HFF-Myc (cell line): ENCODE measurements at places on chromosomes 11 and 22.

GRCh38 chr11:11677672-11678356 is 56.0 kb upstream of the GALNT18 start:
- DNase-seq, result no peak

- DNase-seq, result no peak
Measured at GRCh38 chr11:59436169-59436568, at the start of gene OR5A1. OR5A1 (plus strand) TSS chr11:59436469; CDS start chr11:59443169, 6,700 bp downstream.

DNA sequence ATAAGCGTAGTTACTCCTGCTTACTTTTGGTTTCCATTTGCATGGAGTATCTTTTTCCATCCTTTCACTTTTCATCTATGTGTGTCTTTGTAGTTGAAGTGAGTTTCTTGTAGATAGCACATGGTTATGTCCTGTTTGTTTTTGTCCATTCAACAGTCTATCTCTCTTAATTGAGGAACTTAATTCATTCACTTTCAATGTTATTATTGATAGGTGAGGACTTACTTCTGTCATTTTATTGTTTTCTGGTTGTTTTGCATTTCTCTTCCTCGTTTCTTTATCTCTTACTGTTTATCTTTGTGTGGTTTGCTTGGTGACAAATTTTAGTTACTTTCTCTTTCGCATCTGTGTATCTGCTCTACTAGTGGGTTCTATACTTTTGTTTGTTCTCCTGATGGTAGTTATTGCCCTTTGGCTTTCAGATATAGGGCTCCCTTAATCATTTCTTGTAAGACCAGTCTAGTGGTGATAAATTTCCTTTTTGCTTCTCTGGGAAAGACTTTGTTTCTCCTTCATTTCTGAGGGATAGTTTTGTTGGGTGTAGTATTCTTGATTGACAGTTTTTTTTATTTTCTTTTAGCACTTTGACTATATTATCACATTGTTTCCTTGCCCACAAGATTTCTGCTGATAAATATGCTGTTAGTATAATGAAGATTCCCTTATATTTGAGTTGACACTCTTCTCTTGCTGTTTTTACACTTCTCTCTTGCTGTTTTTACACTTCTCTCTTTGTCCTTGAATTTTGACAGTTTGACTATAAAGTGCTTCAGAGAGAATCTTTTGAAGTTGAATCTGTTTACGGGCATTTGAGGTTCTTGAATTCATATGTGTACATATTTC is 9.0 kb upstream of the RAG1 start:
- DNase-seq, result no peak

DNA sequence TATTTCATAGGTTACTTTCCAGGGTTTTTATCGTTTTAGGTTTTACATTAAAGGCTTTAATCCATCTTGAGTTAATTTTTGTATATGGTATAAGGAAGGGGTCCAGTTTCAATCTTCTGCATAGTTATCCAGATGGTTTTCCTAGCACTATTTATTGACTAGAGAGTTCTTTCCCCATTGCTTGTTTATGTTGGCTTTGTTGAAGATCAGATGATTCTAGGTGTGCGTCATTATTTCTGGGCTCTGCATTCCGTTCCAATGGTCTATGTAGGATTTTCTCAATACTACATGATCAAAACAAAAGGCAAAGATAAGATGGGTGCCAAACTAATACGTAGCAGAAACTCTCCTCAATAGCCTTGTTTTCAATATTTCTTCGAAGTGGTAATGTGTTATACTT is 14.3 kb upstream of the RIC3 start:
- no peak for DNase-seq

GRCh38 chr11:66142370-66143263 is 72.5 kb downstream of the PACS1 start:
- DNase-seq, result no peak

DNA sequence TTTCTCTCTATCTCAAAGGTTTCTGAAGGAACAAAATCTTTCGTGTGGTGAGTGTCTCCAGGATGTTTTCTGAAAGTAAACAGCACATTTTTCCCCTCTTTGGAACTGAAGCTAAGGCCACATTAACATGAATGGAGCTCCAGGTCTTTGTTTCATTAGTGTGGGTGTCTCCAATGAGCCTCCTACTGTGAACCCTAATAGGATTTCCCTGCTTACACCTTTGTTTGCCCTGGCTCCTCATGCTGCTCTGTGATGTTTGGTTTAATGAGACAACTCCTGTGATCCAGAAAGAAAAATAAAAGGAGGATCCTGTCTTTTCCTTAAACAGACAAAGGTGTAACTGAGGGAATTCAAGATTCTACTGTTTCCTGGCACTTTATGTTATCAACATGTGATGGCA is 76.9 kb upstream of the SLC6A5 start:
- no peak for DNase-seq
